Stimulated activated CD4-positive, alpha-beta T cell treated with anti-CD3 and anti-CD28 coated beads, TNF-alpha, amount 100 ng/mL, for 48 hours (primary cell): ENCODE measurements at places on chromosomes 1 and 21.

GRCh38 chr1:82161700-82162141, 361.0 kb downstream of the ADGRL2 start:
- no peak for DNase-seq

GRCh38 chr1:227225715-227226346, 92.5 kb downstream of the CDC42BPA start:
- no peak for DNase-seq

DNA sequence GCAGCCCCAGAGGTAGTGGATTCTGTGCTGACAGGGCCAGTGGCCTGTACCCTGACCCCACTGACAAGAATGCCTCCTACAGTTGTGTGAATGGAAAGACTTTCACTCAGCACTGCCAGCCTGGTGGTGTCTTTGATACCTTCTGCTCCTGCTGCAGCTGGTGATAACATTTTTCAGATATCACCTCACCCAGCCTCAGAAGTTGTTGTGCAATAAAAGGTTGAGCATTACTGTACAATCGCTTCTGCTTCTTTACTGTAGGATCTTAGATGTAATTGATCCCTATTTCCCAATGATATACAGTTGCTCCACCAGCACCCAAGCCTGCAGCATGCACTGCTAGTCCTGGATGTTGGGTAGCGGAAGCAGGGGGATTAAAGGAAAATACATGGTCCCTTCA, 4.8 kb upstream of the CHIA start:
- no peak for DNase-seq

DNA sequence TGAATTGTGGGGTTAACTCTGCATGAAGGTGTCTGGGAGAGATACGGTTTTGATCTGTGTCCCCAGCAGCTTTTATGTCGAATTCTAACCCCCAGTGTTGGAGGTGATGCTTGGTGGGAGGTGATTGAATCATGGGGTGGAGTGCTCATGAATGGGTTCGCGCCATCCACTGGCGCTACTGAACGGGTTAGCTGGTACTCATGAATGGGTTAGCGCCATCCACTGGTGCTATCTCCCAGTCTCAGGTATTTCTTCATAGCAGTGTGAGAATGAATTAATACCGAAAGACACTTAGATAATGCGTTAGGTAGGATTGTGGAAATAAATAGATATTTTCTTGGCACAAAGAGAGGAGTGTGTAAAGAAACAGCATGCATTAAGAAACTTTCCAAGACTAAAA, 32.9 kb upstream of the CLDN8 start:
- DNase-seq, result no peak

GRCh38 chr1:40905061-40905460, 42.9 kb upstream of the CITED4 start:
- DNase-seq, result no peak

DNA sequence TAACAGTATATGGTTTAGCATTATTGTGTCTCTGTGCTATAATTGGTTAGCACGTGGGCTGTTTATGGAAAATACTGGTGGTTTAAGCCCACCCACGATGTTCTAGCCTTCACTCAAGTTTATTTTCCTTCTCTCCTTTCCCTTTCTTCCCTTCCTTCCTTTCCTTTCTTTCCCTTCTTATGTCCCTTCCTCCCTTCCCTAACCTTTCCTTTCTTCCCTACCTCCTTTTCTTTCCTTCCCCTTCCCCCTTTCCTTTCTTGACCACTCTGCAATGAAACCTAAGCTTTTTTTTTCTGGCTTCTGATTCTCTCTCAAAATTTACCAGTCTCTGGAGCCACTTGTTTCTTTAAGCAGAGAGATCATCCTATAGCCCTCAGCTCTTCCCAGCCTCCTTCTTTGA, 13.4 kb upstream of the S100A10 start:
- DNase-seq, result no peak

GRCh38 chr1:63148825-63149645, 173.3 kb upstream of the FOXD3 start:
- no peak for DNase-seq

DNA sequence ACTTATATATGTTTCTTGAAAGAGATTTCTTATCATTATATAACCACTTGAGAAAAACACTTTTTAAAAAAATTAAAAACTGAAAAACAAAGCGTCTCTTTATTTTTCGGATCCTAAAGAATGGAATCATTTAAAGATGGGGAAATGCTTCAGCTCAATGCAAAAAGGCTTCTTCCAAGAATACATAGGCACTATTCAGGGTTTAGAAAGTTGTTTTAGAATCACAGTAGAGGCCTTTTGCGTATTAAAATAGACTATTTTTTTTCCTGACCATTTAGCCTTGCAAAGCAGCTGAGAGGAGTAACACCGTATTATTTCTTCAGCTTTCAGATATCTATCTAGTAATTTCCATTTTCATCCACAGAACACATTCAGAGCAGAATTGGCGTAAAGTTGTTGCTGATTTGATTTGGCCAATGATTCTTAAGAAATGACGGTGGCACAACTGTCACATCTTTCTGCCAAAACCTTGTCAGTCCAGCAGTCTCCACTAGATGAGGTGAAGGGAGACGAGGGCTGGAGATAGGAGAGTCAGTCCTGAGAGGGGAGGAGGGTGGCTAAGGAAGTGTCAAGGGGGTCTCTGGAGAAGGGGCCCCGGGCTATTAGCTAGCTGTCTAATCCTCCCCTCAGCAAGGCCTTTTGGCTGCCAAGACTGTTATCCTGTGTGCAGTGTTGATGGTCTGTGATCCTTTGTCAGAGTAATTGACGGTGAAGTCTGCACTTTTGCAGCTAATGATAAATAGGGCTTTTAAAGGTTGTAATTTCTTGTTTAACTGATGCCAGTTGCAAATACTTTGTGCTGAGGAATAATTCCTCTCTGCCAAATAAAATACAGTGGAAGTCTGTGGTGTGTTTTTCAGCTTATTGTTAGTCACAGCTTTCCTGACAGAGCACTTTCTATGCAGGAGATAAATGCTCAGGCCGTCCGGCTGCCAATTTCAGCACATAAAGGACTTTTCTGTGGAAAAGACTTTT, 34.7 kb downstream of the PRRX1 start:
- DNase-seq, result no peak
